Stomach (tissue), 19 donors: ENCODE measurements at places on chromosomes 11 and 22.

- no peak for DNase-seq
These were observed 39.4 kb upstream of the GGTLC2 start for GRCh38 chr22:22605074-22605404.

- DNase-seq, result no peak
These were observed 43.1 kb upstream of the TRIM77 start for GRCh38 chr11:89667001-89667400.

GRCh38 chr11:563812-564578 is 3.2 kb downstream of the RASSF7 start:
- DNase-seq, result no peak

GRCh38 chr11:107397357-107397756 is 60.3 kb downstream of the CWF19L2 start:
- no peak for DNase-seq

DNA sequence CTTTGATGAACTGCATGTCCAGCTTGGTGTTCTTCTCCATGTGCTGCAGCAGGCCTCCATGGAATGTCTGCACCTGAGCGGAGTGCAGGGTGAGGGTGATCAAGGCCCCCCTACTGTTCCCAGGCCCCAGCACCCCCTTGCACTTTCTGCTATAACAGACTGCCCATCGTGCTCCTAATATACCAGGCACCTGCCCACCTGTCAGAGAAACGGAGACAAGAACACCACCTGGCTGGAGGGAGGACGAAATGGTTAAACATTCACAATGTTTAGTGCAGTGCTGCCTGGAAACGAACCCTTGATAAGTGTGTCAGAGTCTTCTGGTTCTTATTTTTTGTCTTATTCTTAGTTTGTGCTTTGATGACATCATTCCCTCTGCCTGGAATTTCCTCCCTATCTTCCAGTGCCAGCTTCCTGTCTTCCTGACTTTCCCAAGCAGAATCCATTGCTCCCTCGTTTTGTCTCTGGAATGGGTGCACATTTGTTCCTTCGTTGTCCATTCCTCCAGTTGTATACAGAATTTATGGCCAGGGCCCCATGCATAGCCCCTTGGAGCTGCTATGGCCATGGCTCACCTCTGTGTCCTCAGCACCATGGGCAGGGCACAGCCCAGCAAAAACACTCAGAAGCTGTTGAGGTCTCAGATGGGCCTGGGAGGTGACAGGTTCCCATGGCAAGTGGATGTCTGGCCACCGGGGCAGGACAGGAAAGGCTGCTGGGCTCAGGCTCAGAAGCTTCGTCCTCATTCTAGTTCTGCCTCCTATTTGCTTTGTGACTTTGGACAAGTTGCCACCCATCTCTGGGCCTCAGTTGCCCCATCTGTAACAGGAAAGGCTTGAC is 11.9 kb downstream of the BAIAP2L2 start:
- DNase-seq, result no peak

DNA sequence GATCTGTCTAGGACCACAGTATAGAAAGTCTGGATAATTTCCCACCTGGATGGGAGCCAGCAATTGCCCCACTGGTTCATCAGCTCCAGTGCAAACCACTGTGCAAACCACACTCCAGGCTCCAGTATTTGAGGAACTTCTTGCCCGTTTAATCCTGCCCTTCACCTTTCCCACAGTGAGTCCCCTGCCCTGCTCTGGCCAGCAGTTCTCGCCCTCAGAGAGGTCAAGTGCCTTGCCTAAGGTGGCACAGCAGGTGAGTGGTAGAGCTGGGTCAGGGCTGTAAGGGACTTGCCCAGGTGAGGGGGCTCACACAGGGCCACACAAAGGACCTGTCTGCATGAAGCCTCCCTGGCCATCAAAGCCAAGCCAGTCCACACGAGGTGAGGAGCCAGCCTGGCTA is 24.1 kb downstream of the MS4A10 start:
- DNase-seq, result no peak

DNA sequence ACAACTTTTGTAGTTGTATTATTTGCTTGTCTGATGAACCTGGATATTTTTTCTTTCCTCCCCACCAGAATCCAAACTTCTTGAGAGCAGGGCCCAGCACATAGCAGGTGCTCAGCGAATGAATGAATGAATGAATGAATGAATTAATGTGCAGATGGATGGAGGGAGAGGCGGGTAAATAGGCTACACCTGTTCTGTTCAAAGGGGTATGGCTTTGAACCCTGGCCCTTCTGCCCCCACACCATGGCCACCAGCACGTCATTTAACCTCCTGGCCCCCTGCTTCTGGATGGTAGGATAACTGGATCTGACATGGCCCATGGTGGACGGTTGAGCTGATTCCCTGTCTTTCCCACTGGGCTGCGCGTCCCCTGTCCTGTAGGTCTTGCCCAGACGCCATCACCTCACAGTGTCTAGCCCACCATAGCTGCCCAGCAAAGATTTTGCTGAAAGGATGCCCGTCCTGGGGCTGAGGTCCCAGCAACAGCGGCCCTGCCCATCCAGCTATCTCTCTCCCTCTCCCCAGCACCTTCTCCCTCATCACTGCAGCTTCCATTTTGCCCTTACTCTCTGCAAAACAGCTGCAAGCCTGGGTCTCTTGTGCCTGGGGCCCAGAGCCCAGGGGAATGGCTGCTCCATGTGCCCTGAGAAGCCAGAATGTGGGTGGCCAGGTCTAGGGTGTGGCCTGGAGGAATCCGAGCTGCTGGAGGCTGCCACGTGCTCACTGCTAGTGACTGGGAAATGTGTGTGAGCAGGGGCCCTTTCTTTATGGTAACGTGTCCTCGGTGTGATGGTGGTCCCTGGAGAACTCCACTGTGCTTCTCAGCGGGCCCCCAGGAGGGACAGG is 49.3 kb upstream of the LINC01488 start:
- DNase-seq, result no peak

DNA sequence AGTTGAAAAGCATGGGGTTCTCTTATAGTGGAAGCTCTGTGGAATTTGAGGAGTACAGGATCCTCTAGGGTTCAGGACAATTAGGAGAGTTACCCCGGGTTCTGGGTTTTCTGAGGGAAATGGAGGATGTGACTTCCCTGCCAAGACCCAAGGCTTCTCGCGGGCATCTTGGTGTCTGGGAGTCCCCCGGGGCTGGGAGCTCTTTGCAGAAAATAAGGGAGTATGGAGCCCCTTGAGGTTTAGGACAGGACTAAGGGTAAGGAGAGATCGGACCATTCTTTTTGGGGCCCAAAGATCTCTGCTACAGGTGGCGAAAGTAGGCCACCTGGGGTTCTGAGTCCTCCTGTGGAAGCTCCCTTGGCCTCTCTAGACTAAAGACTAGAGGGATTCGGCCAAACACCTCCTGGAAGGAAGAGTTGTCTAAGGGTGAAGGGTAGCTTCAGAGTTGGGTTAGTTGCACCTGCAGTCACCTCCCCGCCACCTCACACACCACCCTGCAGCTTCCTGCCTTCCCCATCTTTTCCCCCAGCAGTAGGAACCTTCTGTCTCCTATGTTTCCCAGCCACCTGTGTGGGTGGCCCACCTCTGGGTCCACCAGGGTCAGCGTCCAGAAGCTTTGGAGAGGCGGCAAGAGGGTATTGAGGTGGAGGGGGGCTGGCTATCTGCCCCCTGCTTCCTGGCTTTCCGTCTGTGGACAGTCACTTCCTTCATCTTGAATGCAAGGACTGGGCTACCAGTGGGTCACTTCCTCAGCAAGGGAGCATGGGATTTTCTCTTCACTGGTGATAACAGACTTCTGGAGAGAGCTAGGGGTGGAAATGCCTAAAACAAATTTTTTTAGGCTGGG is 908 bp downstream of the LIMK2 start:
- no peak for DNase-seq

DNA sequence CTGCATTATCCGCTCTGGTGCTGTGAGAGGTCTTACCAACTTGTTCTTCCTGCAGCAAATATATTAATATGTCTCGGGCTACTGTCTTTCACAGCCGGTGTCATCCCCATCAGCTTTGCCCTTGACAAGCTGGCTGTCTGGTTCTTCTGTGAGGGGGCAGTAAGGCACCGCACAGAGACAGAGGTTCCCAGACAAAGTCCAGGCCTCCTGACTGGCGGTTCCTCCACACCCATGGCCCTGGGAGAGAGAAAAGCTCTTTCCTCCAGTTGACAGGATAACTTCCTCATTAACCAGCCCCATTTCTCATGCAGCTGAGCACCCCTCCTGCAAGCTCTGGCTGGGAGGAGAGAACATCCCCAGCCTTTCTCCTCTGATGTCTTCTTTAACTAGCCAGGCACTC is 212.5 kb upstream of the SEZ6L start:
- no peak for DNase-seq

DNA sequence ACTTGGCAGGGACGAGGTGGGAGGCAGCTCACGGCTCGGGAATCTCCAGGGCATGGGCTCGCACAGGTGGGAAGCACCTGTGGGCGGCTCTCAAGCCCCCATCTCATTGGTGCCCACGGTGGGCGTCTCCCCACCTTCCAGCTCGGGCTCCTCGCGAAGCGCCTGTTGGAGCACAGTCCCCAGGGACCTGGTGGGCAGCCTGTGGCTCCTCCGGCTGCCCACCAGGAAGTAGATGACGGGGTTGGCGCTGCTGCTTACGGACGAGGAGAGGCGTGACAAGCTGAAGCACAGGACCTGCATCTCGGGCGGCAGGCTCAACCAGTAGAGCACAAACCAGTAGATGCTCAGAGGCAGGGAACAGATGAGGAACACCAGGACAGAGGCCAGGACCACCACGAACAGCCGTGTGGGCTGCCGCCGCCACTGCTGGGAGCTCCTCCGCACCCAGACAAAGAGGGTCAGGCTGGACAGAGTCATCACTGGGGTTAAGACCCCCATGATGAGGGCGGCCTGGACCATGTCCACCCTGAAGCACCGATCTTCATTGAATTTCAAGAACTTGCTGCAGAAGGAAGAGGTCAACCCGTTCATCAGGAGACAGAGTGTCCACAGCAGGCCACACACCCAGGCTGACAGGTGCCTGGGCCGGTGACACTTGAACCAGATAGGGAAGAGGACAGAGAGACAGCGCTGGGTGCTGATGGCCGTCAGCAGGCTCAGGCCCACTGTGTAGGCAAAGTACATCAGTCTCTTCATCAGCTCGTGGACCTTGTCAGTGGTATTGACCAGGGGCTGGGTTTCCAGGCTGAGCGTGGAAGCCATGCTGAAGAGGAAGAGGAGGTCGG is 633 bp downstream of the MRGPRD start:
- no peak for DNase-seq

- DNase-seq, result no peak
These were observed 37.7 kb upstream of the B3GAT1 start for GRCh38 chr11:134449713-134450112.

GRCh38 chr11:133176748-133177147 is 355.6 kb downstream of the OPCML start:
- DNase-seq, result no peak

DNA sequence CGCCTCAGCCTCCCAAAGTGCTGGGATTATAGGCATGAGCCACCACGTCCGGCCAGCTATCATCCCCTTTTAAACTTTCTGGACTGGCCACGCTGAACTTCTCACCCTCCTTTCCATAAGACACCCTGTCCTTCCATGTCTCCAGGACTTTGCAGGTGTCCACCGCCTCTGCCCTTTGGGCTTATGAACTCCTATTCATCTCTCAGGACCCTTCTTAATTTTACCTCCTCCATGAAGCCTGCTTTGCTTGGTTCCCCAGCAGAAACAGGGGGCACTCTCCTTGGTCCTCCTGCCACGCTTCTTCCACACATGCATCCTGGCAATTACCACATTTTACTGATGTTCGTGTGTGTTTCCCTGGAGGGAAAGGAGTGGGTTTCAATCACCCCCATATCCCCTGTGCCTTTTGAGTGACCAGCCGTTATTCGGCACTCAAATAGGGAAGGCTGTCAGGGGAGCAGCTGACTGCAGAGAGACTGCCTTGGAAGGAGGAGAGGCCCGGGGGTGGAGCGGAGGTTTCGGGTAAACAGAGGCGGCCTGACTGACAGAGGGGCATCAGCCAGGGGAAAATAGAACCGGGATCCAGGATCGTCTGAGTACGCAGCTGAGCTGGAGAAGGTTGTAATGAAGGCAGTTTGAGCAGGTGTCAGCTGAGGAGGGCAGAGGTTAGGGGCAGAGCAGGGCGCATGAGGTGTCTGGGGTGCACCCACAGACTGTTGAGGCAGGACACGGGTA is 27.1 kb upstream of the CHKA start:
- no peak for DNase-seq

GRCh38 chr11:8330404-8330803 is 66.7 kb upstream of the LMO1 start:
- DNase-seq, result no peak

- DNase-seq, result no peak
These were observed 74.3 kb upstream of the ARHGAP42 start for GRCh38 chr11:100612766-100613165.

- DNase-seq, result peak; percentile 57
These were observed 1.0 kb upstream of the RELA start for GRCh38 chr11:65663639-65664200.

DNA sequence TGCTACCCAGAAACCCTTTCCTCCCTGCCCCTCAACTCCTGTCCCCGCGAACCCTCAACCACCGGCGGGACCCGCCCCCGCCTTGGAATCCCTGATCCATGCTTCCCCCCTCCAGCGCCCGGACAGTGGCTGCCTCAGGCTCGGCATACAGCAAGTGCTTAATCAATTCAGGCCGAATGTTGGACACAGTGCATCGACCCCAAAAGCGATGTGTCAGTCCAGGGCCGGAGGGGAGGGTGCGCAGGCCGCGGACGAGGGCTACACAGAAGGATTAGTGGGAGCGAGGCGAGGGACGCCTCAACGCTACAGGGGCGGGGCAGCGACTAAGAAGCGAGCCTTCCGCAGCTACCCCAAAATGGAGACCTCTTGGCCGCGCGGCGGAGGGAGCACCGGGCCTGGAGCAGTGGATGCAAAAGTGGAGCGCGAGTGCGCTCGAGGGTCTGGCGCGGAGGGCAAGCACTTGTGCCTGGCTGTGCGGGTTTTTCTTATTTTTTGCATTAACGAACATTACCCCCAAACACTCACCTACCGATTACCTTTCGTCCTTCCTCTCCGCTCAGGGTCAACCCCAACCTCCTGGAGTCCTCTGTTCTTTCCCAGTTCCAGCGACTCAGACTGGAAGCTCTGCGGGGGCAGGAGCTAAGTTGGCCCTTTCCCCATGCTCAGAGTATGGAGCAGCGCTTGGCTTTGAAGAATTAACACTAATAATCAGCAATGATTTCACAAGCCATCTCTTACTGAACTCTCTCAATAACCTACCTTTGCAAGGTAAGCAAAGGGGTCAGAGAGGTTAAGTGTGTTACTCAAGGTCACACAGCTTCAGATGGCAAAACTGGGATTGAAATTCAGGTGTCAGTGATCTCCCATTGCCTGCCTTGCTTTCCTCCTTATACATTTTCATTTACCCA is 30.0 kb upstream of the WNT11 start:
- DNase-seq, result peak; percentile 83

- peak; percentile 55 for DNase-seq
These were observed 150.2 kb downstream of the TEAD1 start for GRCh38 chr11:12824281-12825041.

- no peak for DNase-seq
These were observed 40.9 kb downstream of the MRTFA start for GRCh38 chr22:40595497-40596234.

DNA sequence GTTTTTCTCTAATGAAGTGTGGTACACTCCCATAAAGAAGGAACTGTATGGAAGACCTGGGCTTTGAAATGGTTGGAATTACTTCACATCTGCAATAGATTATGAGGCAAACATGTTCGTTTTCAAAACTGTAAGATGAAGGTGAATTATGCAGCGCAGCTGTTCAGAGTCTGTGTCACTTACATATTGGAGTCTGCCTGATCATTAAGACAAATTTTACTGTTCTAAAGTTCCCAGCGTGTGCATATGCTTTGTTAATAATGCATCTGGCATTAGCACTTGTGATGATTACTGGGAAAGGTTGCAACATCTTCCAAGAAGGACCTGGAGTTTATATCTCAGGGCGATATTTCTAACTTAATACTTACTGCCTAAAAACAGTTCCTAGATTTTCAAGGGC is 255.2 kb upstream of the ZC3H12C start:
- no peak for DNase-seq

- DNase-seq, result peak; percentile 75
These were observed 23.4 kb downstream of the PANX1 start for GRCh38 chr11:94151903-94152677.
